NCI-H1092 (cell line): ENCODE measurements at places on chromosomes 12 and 14.

GRCh38 chr14:99968941-99969340 lies 96.3 kb upstream of the EVL start:
- no peak for DNase-seq

GRCh38 chr14:33792720-33793368 lies 158.0 kb downstream of the EGLN3 start:
- peak; percentile 75 for DNase-seq

GRCh38 chr12:24206621-24207020 lies 257.2 kb upstream of the SOX5 start:
- peak; percentile 1 for DNase-seq

GRCh38 chr12:42166501-42166900 lies 21.8 kb upstream of the GXYLT1 start:
- no peak for DNase-seq

- DNase-seq: no peak
Measured at GRCh38 chr14:95345032-95345431, 25.3 kb upstream of the CLMN start.

GRCh38 chr12:94712815-94713515 lies 62.6 kb upstream of the TMCC3 start:
- no peak for DNase-seq

GRCh38 chr14:81464253-81465002 lies 64.3 kb upstream of the STON2 start:
- DNase-seq: peak; percentile 19

GRCh38 chr14:28375295-28375694 lies 391.3 kb upstream of the FOXG1 start:
- DNase-seq: no peak

GRCh38 chr14:22474730-22475351 lies 114.2 kb downstream of the DAD1 start:
- no peak for DNase-seq

DNA sequence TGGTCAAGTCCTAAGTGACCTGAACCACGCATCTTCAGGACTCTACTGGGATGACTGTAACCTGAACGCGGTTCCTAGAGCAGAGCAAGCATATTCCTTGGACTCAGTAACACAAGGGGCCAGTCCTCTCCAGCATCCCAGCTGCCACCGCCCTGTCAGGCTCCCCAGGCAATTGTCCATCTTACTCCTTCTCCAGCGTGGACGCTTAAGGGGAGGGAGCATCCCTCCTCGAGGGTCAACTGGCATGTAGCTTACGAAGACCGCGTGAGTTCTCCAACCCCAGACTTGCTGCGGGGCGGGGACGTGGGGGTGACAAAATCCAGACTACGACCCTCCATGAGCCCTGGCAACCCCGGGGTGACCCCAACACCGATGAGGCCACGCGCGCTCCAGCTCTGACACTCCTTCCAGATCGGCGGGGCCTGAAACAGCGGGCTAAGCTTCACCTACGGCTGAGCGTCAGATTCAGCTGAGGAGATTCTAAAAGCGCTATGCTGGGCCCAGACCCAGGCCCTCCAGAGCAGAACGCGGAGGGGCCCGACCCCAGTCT lies 846 bp upstream of the MTHFD1 start:
- DNase-seq: no peak

GRCh38 chr14:21096978-21097635 lies 1.3 kb downstream of the ZNF219 start:
- no peak for DNase-seq

- DNase-seq: no peak
Measured at GRCh38 chr12:64660237-64661018, 50.1 kb downstream of the RASSF3 start.

DNA sequence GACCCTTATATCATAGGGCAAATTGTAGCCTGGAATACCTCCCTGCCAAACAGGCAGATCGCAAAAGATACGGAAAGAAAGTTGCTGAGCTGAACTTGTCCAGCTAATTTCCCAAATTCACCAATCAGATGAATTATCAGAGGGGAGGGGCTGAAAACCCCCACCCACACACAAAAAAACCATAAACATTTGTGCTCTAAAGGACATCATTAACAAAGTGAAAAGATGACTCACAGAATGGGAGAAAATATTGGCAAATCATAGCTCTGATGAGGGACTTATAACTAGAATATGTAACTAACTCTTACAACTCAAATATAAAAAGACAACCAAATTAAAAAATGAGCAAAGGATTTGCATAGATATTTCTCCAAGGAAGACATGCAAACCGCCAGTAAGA lies 36.3 kb downstream of the PTHLH start:
- no peak for DNase-seq

GRCh38 chr12:132710043-132710404 lies 618 bp upstream of the PGAM5 start:
- DNase-seq: no peak

DNA sequence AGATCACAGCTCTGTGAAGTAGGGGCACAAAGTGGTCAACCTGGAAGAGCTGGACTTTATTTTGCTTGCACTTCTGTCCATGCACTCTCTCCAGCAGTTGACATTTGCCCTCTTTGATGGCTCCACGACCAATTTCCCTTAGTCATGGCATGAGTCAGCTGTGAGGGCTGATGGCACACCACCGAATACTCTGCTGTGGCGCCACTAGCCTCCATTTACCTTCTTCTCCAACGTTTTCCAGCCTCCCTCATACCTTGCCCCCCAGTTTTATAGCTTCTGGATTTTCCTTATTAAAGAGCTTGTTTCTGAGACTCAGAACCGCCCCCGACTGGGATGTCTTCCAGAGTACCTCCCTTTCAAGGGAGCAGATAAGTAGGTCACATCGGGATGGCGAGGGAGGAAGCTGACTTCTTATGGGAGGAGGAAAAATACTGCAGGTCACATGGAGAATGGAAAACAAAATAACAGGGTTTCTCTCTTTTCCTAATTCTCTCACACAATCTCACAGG lies 17.6 kb downstream of the NINJ2 start:
- no peak for DNase-seq

DNA sequence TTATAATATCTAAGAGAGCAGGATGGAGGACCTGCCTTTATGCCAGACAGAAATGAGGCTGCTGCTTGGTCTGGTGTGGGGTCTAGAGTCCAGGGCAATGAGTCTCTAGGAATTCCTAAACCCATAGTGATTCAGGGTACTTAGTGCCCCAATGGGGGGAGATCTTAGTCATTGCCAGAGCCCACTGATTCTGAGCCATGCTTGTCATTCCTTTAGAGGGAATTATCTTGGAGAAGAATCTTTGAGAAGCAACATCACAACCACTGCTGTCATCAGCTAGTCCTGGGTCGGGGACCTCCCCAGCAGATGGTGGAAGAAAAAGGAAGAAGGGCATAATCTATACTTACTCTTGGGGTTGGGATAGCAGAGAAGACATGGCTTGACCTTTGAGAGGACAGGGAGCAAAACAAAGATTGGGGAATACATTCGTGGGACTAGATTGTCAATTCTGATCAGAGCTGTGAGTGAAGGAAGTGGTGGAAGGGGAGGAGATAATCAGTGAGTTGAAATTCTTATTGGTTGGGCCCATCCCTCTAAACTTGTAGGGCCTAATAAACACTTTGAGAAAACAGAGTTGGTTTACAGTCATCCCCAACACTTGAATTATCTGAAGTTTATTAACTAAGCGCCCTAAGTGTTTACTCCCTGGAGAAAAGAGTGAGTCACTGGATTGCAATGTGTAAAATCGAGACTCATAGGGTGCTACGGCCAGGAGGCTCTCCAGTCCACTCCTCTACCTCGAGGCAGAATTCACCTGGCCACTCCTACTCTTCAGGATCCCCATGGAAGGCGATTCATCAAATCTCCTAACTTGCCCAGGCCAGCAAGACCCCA lies 3.0 kb upstream of the KRT3 start:
- DNase-seq: no peak

DNA sequence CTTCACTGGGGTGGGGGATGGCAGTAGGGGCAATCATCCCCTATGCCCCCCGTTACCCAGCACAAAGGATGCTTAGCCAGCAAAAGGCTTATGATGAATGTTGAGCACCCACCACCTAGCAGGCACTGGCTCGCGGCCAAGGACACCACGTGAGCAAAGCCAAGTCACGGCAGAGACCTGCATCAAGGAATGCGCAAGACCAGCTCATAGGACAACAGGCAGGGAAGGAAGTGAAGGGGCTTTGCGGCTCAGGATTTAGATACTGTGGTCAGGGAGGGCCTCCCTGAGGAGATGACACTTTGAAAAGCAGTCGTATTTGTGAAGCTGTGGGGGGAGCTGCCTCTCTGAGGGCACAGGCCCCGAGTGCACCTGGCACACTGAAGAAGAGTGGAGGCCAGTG lies 32.8 kb downstream of the SH2B3 start:
- no peak for DNase-seq
